Activated naive CD8-positive, alpha-beta T cell treated with anti-CD3 and anti-CD28 coated beads for 36 hours (primary cell): ENCODE measurements at places on chromosomes 6 and 20. TPM values are rescaled to one million over a fixed set of nuclear protein-coding genes. Genes with fewer than 3 reads are reported as not detected.

SLC17A4 gene
- not detected for total RNA-seq

DDX43 gene
- 0.39 TPM for total RNA-seq

STMND1 gene
- not detected for total RNA-seq

CCNC gene
- 80.5 TPM for total RNA-seq

ATP9A gene
- 0.18 TPM for total RNA-seq

REM1 gene
- not detected for total RNA-seq

TNFRSF21 gene
- total RNA-seq = 3.7 TPM

OSBPL2 gene
- total RNA-seq = 20.4 TPM

RNF39 gene
- total RNA-seq = not detected

ULBP1 gene
- total RNA-seq = 2.9 TPM

ARFGEF3 gene
- 1.6 TPM for total RNA-seq

GSTA5 gene
- not detected for total RNA-seq

RAD21L1 gene
- total RNA-seq = not detected
